ENCODE measurements at places on chromosomes 16 and 17.

- DNase-seq: no peak
Observed at GRCh38 chr16:85455534-85455933, 157.6 kb upstream of the GSE1 start.

DNA sequence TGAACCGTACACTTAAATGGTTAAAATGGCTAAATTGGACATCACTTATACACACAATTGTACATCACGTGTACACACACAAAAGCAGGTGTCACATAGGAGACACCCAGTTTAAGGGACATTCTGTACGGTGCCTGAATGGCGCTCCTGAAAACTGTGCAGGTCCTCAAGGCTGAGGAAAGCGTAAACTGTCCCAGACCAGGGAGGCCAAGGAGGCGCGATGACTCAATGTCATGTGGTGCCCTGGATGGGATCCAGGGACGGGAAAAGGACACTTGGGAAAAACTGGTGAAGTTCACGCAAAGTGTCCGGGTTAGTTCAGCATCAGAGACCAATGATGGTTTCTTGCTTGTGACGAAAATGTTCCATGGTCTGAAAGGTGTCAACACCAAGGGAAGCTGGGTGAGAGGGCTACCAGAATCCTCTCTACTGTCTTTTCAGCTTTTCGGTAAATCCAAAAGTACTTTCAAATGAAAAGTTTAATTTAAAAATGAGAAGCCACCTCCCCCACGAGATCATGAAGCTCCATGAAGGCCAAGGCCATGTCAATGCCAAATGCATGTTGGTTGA lies 112.2 kb downstream of the CMIP start:
- no peak for DNase-seq

- no peak for DNase-seq
Observed at GRCh38 chr17:82881900-82882714, 42.3 kb upstream of the ZNF750 start.

- no peak for DNase-seq
Observed at GRCh38 chr16:48958681-48959080, 323.0 kb downstream of the CBLN1 start.

GRCh38 chr16:57613514-57613913 lies 14.9 kb upstream of the ADGRG1 start:
- DNase-seq: no peak

GRCh38 chr16:73220836-73221235 lies 172.9 kb upstream of the ZFHX3 start:
- no peak for DNase-seq

DNA sequence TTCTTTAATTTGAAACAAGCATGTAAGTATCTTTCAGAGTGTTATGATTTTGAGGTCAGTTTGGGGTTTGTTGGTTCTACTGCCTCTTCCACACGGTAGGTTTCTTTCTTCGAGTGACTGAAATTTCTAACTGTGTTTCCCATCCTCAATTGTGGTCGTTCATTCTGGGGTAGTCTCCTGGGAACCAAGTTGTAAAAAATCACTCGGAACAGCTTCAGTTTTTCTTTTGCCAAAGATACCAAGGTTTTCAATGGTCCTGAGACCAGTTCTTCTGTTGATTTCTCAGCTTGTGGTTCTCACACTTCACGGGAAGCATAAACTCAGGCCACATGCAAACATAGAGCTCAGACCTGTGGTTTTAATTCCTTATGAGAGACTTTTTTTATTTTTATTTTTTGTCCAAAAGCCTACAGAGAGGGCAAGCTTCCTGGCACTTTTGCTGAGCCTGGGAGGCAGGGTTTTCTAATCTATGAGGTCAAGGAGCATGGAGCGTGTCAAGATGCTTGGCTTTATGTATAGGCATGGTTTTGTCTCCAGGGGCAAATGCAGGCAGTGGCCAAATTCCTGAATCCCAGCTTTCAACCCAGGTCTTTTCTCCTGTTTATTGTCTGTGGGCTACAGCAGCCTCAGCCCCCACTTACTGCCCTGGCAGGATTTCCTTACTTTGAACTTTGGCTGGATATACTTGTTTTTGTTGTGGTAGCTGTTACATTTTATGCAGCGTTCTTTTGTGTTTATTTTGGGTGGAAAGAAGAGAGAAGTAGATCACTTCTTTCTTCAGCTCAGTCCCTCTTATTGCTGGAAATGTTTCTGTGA lies 32.9 kb downstream of the HS3ST3A1 start:
- DNase-seq: no peak

- no peak for DNase-seq
Observed at GRCh38 chr16:88022076-88023042, 71.1 kb downstream of the BANP start.

- DNase-seq: no peak
Observed at GRCh38 chr17:43328650-43329049, 70.1 kb upstream of the ARL4D start.

GRCh38 chr16:55021595-55022475 lies 91.2 kb downstream of the IRX5 start:
- DNase-seq: no peak
